ENCODE measurements at places on chromosomes 7 and 10.

- DNase-seq, result peak; percentile 22
Observed at GRCh38 chr10:84548869-84549268, 220.5 kb downstream of the CCSER2 start.

GRCh38 chr10:6151087-6151977 is 51.4 kb upstream of the PFKFB3 start:
- peak; percentile 93 for DNase-seq

DNA sequence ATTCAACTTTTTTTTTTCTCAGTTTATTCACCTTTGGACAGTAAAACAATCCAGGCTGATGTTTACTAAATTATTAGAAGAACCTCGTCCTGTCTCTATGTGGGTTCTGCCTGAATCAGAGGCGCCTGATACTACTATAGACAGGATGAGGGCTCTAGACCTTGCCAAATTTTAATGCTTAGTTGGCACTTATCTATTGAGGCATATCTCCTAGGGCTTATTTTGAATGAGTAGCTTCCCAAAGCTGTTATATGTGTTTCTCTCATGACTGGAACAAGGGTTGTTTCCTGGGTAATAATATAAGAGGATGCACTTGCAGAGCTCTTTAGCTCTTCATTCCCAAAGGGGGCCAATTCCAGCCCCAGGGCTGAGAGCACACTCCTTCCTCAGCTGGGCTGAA is 23.6 kb downstream of the HECW1 start:
- DNase-seq, result no peak

DNA sequence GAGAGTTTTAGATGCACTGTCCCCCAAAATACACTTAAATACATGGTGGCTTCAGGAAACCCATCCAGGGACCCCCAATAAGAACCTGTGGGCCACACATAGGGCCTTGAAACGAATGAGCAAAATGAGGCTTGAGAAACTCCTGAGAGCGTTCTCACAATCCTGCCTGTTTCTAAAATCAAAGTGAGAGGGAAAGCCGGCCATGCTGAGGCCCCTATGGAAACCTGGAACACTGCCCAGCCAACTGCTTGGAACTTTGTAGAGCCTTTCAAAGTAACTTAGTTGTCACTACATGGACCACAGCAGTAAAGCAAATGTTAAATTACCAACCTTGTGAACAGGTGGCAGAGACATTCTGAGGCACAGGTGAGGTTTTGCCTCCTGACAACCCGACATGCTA is 13.4 kb downstream of the SGMS1 start:
- no peak for DNase-seq

DNA sequence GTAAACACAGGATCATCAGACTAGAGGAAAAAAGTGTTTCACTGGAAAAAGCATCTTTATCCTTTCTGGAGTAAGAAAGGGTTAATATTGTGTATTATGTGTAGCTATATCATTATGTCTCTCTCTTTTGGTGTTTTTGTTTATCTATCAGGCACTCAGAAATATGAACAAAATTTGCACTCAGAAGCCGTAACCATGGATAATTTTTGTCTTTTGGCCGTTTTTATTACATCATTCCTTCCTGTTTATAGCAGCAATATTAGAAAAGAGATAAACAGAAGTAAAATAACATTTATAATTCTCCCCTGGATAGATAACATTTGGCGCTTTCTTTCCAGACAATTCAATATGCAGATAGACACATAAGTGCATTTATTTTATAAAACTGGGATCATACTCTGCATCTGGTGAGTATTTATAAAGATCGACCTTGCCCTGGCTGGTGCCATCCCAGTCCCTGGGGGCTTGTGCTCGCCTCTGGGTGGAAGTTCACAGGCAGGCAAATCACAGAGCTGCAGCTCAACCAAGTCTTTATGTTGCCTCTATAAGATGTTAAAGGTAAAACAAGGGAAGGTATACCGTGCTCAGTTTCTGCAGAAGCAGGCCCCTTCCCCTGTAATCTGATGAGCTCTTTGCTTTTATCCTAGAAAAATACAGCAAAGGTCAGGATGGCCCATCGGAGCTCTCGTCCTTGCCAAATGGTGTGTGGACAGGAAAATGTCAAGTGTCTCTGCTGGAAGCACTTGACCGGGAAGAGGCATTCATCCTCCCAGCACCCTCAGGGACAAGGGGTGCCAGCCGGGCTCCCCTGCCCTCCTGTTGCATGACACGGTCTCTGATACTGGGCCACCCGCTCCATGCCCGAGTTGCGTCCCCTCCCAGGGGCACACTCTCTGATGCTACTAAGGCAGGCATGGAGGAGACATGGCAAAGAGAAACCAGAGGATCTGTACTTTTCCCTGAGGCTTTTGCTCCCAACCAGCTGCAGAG is 43.9 kb downstream of the PYROXD2 start:
- no peak for DNase-seq

- no peak for DNase-seq
Observed at GRCh38 chr10:132350946-132351345, 19.0 kb downstream of the LRRC27 start.

- no peak for DNase-seq
Observed at GRCh38 chr10:78513986-78514385, 480.3 kb downstream of the RPS24 start.

DNA sequence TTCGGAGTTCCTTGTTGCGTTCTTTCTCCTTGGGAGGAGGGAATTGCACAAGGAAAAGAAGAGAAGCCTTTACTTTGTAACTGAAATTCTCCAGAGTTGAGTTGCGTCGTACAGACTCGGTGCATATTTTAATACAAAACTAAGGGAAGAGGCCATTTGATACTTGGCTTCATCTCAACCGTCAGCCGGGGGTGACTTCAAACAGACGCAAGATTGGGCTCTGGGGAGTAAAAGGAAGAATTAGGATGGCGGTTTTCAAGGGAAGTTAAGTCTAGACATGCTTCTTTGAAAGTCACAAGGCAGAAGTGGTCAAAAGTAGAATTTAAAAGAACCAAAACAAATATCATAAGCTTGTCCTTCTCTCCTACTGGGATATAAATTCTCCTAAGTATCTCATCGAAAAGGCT is 1.6 kb downstream of the PRR15 start:
- no peak for DNase-seq

DNA sequence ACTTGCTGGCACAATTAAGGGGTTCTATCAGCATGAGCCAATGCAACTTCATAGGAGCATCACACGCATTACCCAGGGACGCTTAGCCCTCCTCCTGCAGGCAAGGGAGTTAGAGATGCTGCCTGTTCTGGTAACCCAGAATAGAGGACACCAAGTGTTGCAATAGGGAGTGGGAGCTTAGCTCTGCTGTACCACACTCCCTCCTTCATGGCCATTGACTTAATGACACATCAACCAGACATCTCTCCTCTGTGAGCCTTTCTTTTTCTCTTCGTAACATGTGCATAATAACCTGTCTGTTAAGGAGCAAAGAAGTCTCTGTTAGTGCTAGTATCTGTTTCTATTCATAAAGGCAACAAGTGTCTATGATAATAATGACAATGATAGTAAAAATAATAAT is 282.4 kb downstream of the SORCS3 start:
- no peak for DNase-seq

DNA sequence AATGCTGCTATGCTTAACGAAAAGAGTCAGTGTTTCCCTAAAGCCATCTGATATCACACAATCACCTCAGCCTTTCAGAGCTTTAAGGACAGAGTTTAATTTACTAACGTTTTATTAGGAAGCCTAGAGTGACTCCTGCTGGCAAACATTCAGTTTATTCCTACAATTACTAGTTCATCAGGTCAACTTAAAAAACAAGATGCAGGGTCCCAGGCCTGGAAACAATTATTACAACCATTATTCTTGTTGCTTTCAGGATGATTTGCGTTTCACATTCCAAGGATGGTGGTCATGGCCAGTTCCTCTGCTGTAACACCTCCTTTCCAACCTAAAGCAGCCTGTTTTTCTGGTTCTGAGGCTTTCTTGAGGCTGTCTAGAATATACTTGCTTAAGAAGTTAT is 1.5 kb upstream of the FAM53B start:
- peak; percentile 63 for DNase-seq

GRCh38 chr7:762885-763284 is 35.8 kb upstream of the PRKAR1B start:
- DNase-seq, result peak; percentile 45

DNA sequence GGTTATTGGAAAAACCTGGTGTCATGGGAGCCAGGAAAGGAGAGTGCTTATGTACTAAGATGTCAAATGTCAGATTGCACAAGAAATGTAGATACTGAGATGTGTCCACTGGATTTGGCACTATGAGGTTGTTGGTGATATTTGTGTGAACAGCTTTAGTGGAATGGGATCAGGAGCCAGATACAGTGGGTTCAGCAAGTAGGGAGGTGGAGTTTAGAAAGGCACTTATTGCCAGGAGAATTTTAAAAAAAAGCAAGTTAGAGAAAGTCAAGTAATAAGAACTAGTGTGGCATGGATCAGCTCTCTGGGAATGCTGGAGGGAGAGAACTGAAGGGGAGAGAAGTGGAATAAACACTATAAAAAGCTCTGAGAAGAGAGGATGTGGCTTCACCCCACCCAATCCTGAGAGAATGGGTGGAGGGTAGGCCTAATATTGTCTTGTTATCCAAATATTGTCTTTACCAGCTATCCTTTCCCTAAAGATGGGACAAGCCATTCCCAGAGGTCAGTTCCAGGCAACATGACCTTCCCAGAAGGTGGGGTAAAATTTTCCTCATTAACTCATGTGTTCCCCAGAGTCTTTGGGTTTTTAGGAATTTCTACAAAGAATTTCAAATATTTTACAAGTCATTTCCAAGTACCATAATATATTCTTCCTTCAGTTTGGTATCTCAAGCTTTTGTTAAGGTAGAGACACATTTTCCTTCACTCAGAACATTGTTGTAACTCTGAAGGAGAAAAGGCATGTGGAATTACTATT is 42.3 kb downstream of the ENTPD1 start:
- DNase-seq, result no peak

GRCh38 chr10:21065621-21066248 is 168.6 kb upstream of the NEBL start:
- no peak for DNase-seq

DNA sequence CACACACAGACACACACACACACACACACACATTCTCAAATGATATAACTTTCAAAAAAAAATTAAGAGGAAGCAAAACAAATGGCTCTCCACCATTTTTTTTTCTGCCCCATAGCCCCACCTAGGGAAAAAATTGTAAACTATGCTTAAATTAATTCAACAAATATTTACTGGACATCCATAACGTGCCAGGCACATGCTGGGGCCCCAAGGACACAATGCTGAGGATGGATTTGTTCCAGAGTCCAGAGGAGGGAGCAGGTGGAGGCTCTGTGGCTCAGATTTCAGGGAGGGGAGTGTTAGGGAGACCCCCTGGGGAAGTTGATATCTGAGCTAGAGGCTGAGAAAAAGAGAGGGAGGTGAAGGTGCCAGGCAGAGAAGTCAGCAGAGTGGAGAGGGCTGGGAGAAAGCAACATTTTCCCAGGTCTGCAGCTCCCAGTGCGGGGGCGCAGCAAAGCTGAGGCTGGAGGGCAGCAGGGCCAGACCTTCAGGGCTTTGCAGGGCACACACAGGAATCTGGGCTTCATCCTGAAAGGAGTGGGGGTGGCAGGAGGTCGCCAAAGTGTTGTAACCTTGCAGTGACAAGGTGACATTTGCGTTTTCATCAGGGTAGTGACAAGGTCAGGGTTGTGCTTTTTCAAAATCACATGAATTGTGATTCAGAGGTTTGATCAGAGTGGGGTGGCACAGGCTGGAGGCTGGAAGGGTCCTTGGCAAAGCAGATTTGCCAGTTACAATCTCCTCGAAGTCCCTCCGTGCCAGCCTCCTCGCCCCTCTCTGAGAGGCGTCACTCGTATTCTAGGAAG is 261.6 kb downstream of the WDR11 start:
- DNase-seq, result no peak

DNA sequence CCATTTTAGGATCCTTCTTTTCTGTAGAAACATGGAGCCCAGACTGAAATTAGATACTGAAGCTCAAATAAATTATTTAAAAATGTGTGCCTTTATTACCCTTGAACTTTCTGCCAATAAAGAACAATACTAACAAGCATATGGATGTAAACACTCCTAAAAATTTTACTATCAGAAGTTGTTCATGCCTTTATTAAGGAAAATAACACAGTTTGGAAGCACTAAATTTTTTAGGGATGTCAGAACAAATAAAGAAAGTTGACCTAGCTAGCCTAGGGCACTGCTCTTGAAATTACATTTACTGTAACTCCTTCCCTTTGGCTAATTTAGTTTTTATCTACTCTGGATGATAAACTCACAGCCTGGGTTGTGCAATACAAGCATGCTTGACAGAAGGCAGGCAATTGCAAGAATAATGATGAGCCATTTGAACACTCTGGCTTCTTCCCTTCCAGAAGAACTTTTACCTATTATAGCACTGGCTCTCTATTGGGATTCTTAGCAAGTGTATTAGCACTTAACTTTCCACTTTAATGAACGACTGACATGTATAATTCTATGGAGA is 351.7 kb upstream of the C7orf33 start:
- no peak for DNase-seq

GRCh38 chr10:91924212-91925021 is 847 bp downstream of the BTAF1 start:
- peak; percentile 20 for DNase-seq

DNA sequence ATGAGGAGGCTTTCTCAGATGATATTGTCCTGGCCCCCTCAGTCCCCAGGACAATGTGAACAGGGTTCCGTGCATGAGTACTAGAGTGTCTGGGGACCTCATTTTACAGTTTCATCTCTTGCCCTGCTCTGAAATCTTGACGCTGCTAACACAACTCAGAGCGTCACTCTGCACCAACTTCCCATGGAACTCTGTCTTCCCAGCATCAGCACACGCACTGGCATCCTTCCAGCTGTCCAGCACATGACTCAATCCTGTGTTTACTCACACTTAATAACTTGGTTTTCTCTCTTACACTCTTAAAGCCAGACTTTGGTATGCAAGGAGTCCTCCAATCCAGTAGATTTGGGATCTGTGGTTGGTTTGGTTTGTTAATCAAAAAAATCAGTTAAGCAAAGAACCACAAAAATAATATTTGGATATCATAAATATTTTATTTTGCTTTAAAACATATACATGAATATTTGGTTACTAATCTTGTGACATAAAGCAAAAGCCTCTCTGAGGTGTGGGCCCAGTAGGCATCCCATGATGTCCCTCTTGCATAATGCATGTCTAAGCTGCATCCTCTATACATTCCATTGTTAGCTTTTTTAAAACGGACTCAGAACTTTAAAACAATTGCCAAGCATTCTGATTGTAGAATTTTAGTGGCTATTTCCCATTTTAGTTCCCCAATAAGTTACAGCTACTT is 131.0 kb downstream of the CXCL12 start:
- DNase-seq, result no peak

DNA sequence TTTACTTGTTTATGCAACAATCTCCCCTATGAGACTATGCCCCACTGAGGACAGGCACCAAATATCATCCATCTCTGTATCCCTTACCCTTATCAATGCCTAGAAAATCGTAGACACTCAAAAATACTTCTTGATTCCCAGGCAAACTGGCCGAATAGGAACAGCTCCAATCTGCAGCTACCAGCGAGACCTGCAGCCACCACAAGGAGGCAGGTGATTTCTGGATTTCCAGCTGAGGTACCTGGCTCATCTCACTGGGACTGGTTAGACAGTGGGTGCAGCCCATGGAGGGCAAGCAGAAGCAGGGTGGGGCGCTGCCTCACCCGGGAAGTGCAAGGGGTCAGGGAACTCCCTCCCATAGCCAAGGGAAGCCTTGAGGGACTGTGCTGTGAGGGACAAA is 10.8 kb upstream of the PPP1R3C start:
- no peak for DNase-seq

- no peak for DNase-seq
Observed at GRCh38 chr7:17015598-17016031, 133.8 kb upstream of the AGR3 start.
